Stimulated activated CD4-positive, alpha-beta T cell treated with anti-CD3 and anti-CD28 coated beads, Interleukin-12 subunit alpha, Interleukin-12 subunit beta, amount 100 ng/mL, for 48 hours (primary cell): ENCODE measurements at places on chromosomes 5 and 9.

DNA sequence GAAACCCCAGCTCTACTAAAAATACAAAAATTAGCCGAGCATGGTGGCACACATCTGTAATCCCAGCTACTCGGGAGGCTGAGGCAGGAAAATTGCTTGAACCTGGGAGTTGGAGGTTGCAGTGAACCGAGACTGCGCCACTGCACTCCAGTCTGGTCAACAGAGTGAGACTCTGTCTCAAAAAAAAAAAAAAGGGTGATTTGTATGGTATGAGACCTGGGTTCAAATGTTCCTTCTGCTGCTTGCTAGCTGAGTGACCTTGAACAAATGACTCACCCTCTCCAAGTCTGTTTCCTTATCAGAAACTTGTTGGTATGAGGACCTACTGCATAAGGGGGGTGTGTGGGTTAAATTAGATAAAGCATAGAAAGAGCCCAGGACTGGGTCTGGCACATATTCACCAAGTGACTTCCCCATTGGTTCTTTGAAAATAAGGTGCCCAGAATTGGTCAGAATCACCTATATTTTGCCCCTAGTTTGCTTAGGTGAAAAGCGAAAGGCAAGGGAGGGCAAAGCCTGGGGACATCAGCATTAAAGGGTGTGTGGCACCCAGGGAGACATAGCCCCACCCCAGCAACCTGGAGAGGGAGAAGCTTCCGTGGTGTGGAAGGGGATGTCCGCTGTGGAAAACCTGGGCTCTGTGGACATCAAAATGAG is 9.9 kb downstream of the SLC25A25 start:
- no peak for DNase-seq

DNA sequence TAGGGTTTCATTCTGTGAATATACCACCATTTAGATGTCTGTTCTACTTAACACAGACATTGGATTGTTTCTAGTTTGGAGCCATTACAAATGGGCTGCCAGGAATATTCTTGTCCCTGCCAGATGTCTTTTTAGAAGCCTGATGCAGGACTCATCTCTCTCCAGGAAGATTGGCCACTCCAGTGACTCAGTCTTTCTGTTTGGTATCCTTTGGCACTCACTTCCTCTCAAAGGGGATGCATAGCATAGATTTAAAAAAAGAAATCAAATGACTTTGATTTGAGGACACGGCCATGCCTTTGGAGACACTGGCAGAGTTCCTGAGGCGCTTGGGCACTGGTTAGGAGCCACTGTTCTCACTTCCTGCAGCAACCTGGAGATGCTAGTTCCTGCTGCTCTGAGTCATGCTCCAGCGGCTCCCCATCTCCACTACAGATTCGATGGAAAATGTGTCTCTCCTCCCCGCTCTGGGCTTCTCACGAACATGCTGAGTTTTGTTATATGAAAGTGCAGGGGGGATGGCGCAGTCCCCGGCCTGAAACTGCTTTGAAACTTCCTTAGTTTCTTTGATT is 3.5 kb upstream of the ZNF366 start:
- no peak for DNase-seq

DNA sequence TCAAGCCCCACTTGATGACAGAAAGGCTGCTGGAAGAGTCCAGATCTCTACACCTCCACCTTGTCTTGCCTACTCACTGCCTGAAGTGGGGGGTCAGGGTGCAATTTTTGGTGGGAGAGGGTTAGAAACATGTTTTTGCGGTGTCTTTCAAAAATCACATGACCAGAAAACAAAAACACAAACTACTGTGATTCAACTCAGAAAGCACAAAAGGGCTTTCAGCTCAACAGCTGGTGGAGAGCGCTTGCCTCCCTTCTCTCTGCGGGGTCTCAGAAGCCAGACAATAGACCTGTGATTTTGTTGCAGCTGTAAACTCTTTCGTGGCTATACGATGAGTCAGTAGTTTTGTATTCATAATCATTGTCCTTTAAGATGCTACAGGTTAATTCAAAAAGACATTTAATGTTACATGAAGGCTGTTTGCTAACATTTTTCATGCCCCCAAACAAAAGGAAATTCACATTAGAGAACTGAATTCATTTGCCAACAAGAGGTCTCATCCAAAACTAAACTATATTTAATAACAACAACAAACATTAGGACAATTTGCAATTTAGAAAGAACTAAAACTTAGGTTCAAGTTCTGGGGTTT is 172.6 kb upstream of the RAI14 start:
- DNase-seq = no peak

DNA sequence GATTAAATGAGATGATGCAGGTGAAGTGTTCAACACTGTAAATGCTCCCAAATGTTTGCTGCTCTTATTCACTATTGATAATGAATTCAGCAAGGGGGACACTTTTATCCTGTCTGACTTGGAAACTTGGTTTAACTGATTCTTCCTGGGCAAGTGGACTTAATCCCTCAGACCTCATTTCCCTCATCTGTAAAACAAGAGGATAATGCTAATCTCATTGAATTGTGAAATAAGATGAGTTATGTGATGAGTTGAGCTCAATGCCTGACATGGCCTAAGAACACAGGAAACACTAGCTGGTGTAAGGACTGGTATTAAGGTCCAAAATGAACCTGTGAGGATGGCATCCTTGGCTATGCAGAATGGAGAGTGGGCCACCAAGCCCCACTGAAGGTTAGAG is 23.3 kb downstream of the TNFSF15 start:
- DNase-seq = no peak

DNA sequence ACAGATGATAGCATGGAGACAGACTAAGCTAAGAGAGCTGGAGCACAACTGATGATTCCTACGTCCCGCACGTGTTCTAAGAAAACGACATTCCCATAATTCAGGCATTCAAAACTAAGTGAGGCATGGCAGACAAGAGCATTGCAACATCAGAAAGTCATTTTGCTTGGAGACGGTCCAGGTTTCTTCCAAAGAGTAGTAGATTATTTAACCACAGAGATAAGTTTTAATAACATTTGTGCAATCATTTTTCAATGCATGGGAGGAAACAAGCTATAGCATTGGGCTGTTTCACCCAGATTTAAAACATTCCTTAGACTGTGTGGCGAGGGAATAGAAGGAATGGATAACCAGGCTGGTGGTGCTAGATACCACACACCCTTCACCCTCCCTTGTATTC is 117.2 kb downstream of the APBA1 start:
- DNase-seq = no peak

DNA sequence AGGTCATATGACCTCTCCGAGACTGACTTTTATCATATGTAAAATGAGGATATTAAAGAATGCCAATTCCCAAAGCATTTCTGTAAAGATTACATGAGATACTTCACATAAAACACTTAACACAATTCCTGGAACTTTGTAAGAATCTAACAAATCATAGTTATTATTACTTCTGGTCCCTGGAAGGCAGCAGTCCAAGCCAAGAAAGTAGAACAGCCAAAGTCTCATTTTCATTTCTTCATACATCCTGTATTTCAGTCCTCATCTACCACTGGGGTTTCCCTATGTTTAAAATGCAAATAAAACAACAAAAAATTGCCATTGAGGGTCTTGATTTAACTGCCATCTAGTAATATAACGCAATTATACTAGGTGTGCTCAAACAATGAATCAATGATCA is 179.5 kb downstream of the MARCHF11 start:
- no peak for DNase-seq
